ENCODE measurements at places on chromosomes 6 and 20.

DNA sequence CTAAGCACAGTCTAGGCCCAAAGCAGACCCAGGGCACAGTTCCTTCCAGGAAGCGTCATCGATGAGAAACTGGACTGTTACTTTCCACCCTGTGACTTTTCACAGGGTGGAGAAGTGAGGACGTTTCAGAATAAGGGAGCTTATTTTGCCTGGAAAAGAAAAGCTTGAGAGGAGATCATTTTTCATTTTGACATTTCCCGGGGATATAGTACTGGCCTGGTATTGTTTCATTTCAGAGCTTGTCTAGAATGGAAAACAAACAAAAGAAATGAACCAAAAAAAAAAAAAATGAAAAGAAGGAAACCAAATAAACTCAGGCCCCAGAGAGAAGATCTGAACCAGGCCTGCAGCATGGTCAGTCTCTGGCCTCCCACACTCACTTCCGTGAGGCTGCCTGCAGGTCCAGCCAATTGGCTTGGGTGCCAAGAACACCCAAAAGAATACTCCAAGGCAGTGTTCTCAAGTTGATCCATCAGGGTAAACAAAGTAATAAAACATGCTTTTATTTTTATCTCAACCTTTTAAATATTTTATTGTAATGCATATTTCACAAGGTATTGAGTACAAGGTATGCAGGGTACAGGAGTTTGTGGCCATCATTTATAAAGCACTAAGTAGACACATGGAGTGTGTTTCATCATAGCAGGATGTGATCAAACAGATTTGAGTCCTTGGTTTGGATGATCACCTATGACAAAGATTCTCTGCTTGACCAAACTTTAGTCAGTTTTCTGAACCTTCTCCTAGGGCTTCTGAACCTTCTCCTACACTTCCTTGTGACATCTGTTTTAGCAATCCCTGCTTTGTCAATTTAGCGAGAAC, 176.9 kb upstream of the GGTLC1 start:
- no peak for DNase-seq

DNA sequence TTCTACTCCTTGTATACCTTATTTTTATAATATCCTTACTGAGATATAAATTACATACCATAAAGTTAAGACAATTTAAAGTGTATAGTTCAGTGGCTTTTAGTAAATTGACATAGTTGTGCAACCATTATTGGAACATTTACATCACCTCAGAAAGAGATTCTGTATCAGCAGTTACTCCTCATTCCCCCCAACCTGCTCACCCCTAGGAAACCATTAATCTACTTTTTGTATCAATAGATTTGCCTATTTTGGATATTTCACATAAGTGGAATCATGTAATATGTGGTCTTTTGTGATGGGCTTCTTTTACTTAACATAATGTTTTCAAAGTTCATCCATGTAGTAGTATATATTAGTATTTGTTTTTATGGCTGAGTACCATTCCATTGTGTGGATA, 51.3 kb downstream of the CDC5L start:
- DNase-seq, result no peak

GRCh38 chr6:90490030-90490716, 96.7 kb downstream of the MAP3K7 start:
- DNase-seq, result no peak

DNA sequence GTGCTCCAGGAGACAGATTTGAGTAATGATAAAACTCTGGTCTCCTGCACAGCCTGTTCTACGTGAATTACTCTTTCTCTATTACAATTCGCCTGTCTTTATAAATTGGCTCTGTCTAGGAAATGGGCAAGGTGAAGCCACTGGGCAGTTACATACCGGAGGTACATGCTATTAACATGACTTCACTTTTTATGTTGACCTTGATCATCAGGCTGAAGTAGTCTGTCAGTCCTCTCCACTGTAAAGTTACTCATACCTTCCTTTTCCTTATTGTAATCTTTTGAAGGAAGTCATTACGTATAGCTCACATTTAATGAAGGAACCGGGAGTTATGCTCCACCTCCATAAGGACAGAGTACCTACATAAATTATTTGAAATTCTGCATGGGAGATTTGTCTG, 19.9 kb upstream of the KHDC1 start:
- no peak for DNase-seq

- DNase-seq, result no peak
These were observed 136.4 kb upstream of the SALL4 start for GRCh38 chr20:51938559-51939258.

DNA sequence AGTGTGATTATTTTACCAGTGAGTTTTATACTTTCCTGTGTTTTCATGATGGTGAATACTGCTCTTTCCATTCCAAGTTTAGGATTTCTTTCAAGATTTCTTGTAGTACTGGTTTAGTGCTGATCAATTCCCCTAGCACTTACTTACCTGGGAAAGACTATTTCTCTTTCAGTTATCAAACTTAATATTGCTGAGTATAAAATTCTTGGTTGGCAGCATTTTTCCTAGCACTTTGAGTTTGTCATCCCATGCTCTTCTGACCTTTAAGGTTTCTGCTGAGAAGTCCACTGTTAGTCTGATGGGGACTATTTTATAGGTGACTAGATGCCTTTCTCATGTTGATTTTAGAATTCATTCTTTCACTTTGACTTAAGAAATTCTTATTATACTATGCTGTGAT, 842.8 kb upstream of the CITED2 start:
- DNase-seq, result no peak

DNA sequence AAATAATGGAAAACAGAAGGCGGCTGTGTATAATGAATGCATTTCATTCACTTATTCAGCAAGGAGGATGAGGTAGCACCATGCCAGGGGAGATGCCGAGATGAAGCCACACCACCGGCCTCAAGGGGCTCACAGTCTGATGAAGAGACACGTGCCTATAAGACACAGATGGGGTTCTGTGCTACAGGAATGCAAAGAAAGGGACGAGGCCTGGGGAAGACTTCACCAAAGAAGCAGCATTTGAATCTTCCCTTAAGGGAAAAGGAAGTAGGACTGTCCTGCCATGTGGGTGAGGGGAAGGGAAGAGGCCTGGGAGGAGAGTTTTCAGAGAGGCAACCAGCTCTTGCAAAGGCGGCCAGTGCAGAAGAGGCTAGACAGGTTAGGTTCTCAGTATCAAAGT, 98.9 kb downstream of the PSMG4 start:
- DNase-seq, result no peak

GRCh38 chr6:35008858-35009257, 119.8 kb downstream of the ANKS1A start:
- DNase-seq, result no peak

DNA sequence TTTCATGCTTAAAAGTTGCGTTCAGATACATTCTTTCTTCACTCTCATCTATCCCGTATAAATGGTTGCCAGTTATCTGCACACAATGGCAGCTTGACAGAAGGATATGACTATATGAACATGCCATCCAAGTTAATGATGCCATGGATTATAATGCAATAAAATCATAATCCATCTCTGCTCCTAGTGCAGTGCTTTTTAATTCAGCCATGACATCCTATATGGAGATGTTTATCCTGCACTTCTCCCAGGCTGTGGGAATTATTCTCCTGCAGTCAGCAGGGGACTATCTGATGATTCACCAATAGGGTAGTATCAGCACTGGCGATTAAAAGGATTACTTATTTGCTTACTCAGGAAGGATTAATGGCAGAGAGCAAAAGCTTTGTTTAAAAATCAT, 273.8 kb downstream of the SAMD5 start:
- DNase-seq, result no peak

DNA sequence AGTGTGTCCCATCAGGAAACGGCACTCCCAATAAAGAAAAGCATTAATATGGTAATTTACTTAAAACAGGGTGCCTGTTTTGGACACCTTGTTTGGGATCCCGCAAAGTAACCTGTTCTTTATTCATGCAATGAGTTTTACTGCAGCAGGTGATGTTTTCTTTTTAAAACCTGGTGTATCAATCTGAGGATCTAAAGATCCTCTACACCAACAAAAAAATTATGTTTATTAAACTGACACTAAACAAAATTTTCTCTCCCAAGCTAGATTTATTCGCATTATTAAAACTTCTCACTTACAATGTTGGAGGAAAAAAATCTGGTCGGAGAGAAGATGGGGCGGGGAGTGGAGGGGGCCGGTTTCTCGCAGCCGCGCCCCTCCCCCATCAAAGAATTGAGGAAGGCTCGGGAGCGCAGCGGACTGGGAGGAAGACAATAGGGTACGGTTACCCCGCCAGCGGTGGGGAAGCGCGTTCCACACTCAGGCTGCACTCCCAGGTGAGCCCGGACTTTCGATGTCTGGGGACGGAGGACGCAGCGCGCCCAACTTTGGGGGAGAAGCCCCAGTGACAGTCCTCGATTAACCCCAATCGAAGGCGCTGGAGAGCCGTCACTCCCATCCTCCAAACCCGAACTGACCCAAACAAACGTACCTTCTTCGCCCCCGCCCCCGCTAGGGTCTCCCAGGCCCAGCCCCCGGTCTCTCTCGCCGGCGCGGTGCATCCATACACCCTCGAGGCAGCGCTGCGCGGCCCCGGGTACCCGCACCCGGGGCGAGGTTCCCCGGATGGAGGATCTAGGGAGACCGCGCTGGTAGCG, 1.3 kb downstream of the CD24 start:
- DNase-seq, result no peak

GRCh38 chr6:119523556-119523955, 174.0 kb upstream of the MAN1A1 start:
- no peak for DNase-seq

GRCh38 chr20:7637184-7637583, 303.1 kb downstream of the HAO1 start:
- peak; percentile 5 for DNase-seq

- DNase-seq, result no peak
These were observed 882.7 kb upstream of the FLRT3 start for GRCh38 chr20:15220009-15220656.

- peak; percentile 70 for DNase-seq
These were observed 12.0 kb downstream of the ZNF217 start for GRCh38 chr20:53581444-53582250.

DNA sequence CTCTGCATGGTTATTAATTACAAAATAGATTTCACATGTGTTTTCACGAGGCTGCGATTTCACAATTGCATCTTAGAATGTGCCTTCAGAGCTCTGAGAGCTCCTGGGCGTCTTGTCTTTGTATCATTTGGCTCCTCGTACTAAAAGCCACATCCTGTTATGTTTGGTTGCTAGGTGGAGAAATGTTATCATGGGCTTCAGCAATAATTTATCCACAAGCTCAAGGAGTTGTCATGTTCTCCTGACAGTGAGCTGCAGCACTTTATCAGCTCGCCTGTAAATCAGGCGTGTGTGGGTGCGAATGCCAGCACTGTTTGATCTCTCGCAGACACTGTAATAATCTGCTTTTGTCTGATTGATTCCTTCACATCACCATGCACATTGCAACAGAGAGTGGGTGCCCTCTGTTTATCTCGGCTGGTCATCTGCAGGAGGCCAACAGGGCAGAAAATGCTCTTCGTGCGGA, 218.6 kb upstream of the ZFP64 start:
- peak; percentile 40 for DNase-seq

DNA sequence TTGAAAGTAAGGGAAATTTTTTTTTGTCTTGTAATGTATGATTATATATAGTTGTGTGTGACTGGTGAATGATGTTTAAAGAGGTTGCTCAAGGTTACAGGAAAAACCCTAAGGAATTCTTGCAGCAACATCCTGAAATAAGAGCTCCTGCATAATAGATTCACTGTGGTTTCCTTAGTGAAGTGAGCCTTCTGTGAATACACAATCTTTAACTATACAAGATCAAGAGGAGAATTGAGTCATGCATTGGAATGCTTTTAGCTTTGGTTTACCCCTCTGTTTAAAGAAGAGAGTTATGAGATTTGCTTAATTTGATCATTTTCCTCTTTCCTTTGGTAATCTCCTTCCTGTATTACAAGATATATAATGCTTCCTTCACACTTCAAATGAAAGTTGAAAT, 141.6 kb upstream of the EYA4 start:
- DNase-seq, result no peak

GRCh38 chr20:61879303-61879620, 186.4 kb downstream of the TAF4 start:
- no peak for DNase-seq

- DNase-seq, result no peak
These were observed 31.2 kb upstream of the APCDD1L start for GRCh38 chr20:58546416-58546711.

DNA sequence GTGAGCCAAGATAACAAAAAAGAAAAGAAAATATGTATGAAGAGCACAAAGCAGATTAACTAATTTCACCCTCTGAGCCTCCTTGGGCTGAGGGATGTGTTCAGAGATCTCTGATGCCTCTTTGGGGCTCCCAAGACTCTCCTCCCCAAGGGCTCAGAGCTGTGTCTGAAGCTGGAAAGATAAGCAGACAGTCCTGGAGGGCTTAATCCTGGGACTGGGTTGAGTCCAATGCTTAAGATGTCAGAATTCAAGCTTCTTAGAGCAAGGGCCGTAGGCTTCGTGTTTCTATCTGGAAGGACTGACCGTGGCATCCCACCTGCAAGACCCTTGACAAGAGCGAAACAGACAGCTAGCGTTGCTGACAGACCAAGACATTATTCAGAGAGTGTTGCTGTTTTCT, 229.0 kb downstream of the ZMYND8 start:
- no peak for DNase-seq

All from Jurkat, Clone E6-1 (cell line).